ENCODE measurements at places on chromosomes 7 and 10.
A peak's percentile ranks its signal among the peaks of the same experiment; 100 is the strongest.

GRCh38 chr7:134813663-134814396, 34.4 kb downstream of the CALD1 start:
- H3K36me3 ChIP-seq: no peaks in the 10 kb centered on the region
- no peak for DNase-seq
- peak overlapping the region; percentile 70 for H3K27ac ChIP-seq

- H3K36me3 ChIP-seq: no peaks in the 10 kb centered on the region
- no peak overlapping the region for H3K4me3 ChIP-seq
- no peaks in the 10 kb centered on the region for H3K4me1 ChIP-seq
- no peak for DNase-seq
- no peaks in the 10 kb centered on the region for H3K27me3 ChIP-seq
Observed at GRCh38 chr7:116292381-116292780, 82.0 kb downstream of the TES start.

DNA sequence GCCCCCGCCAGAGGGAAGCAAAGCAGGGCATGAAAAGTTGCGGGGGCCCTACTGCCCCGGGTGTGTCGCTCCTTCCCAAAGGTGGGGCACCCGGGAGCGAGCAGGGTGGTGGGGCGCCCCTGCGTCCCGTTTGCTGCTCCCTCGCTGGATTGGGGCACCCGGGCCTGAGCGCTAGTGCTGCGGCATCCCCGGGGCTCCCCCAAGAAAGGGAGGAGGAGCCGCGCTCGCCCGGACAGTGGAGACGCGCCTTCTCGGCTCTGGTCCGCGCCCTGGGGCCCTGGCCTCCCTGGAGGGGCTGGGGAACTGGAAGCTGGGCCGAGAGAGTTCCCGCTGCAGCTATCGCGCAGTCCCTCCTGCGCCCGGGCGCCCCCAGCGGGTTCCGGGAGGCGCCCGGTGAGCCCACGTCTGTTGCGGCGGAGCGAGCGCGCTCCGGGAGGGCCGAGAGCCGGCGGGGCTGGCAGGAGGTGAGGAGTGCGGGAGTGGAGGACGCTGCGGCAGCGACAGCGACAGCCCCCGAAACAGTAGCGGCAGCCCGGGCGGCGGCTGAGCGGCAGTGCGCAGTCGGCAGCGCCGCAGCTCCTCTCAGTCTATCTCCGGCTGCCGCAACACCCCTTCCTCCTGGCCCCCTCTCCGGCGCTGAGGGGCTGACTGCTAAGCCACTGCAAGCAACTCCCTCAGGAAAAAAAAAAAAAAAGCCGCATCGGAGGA, 504 bp upstream of the BMPER start:
- peak overlapping the region; percentile 29 for H3K27ac ChIP-seq
- no peaks in the 10 kb centered on the region for H3K27me3 ChIP-seq
- no peak for DNase-seq
- no peaks in the 10 kb centered on the region for H3K36me3 ChIP-seq
- H3K4me3 ChIP-seq: peak overlapping the region; percentile 58

GRCh38 chr10:96172666-96173065, 42.6 kb downstream of the ZNF518A start:
- H3K36me3 ChIP-seq: no peaks in the 10 kb centered on the region
- H3K4me1 ChIP-seq: no peaks in the 10 kb centered on the region
- H3K27me3 ChIP-seq: no peaks in the 10 kb centered on the region
- H3K4me3 ChIP-seq: no peak overlapping the region
- no peak overlapping the region for H3K27ac ChIP-seq
- DNase-seq: no peak

- H3K27ac ChIP-seq: no peak overlapping the region
- H3K27me3 ChIP-seq: no peaks in the 10 kb centered on the region
- H3K36me3 ChIP-seq: peaks cover 7% of the 10 kb centered on the region
- no peaks in the 10 kb centered on the region for H3K4me1 ChIP-seq
Observed at GRCh38 chr7:151035026-151035717, 6.9 kb downstream of the ABCB8 start.

- H3K27me3 ChIP-seq: no peaks in the 10 kb centered on the region
- H3K27ac ChIP-seq: no peak overlapping the region
- H3K4me3 ChIP-seq: no peak overlapping the region
- no peak for DNase-seq
Observed at GRCh38 chr10:110052916-110053315, 45.1 kb downstream of the ADD3 start.

DNA sequence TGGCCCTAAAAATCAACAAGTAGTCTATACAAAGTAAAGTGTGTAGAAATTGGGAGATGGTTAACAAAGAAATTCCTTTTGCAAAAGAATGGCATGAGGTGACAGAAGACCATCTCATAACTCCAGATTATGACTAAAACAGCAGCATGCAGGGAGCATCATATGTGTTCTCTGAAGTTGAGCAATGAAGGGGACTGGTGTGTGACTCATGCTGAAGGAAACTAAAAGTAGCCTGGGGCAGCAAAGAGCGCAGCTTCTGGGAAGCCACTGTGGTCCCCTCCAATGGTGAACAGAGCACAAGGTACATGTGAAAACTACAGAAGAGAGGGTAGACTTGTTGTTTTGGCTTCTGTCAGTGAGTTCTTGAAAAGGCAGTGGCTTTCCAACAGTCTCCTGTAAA, 133.4 kb downstream of the MACC1 start:
- no peaks in the 10 kb centered on the region for H3K36me3 ChIP-seq
- H3K4me1 ChIP-seq: no peaks in the 10 kb centered on the region
- DNase-seq: peak; percentile 37
- H3K27me3 ChIP-seq: no peaks in the 10 kb centered on the region
- H3K27ac ChIP-seq: peak overlapping the region; percentile 26
- H3K4me3 ChIP-seq: no peak overlapping the region

- DNase-seq: no peak
- H3K27ac ChIP-seq: no peak overlapping the region
- H3K27me3 ChIP-seq: no peaks in the 10 kb centered on the region
- H3K36me3 ChIP-seq: no peaks in the 10 kb centered on the region
Observed at GRCh38 chr7:33781167-33781566, 124.2 kb upstream of the BMPER start.

DNA sequence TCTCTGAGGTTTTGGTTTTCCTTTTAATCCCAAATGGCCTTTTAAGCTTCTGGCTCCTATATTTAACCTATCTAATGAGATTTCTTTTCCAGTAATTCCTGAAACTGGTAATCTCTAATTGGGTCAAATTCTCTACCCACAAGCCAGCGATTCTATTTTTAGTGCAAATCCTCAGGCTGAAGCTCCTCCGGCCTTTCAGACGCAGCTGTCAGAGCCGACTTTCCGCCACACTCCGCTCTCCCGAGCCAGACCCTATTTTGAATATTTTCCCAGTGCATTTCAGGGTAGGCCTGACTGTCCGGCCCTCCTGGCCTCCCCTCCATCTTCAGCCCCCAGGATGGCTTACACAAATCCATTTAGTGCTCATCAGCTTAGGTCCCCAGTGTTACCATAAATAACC, 9.7 kb upstream of the ADCY1 start:
- no peaks in the 10 kb centered on the region for H3K36me3 ChIP-seq
- DNase-seq: no peak
- no peak overlapping the region for H3K4me3 ChIP-seq
- H3K4me1 ChIP-seq: no peaks in the 10 kb centered on the region
- no peaks in the 10 kb centered on the region for H3K27me3 ChIP-seq

GRCh38 chr7:99109108-99110051, 34.5 kb downstream of the SMURF1 start:
- no peaks in the 10 kb centered on the region for H3K4me1 ChIP-seq
- DNase-seq: no peak
- H3K4me3 ChIP-seq: no peak overlapping the region

DNA sequence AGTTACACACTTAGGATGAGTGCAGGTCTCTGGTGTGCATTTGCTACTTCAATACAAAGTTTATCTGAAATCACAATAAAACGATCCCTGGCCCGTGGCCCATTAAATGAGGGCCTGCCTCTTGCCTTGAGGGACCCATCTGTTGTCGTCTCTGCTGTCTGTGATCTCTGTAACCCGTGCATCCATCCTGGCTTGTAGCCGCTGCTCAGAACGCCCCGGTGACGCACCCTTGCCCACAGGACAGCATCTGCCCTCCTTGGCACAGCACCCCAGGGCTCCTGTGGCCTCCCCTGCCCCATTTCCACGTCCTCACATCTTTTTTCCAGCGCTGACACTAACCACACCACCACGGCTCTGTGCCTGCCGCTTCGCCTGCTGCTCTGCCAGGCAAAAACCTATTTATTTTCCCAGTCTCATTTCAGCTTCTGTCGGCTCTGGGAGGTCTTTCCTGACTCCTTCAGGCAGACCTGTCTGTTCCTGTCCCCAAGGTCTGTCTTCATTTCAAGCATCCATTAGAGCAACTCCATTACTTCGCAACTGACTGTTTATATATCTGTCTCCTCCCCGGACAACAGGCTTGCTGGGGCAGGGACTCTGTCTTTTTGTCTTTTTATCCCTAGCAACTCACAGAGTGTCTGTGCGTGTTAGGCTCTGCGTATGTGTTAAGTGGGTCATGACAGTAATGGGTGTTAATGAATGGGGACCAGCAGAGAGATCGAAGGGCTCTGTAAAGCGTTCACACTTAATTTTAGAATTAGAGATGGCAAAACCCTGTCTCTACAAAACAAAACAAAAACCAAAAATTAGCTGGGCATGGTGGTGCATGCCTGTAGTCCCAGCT, 16.4 kb downstream of the CARD11 start:
- H3K27ac ChIP-seq: no peak overlapping the region
- no peak overlapping the region for H3K4me3 ChIP-seq
- no peaks in the 10 kb centered on the region for H3K4me1 ChIP-seq
- no peaks in the 10 kb centered on the region for H3K36me3 ChIP-seq
- H3K27me3 ChIP-seq: no peaks in the 10 kb centered on the region

- no peak overlapping the region for H3K4me3 ChIP-seq
- H3K27ac ChIP-seq: no peak overlapping the region
Observed at GRCh38 chr7:9026121-9026520, 592.7 kb downstream of the NXPH1 start.

- H3K4me3 ChIP-seq: no peak overlapping the region
- H3K27me3 ChIP-seq: no peaks in the 10 kb centered on the region
- H3K4me1 ChIP-seq: no peaks in the 10 kb centered on the region
- no peaks in the 10 kb centered on the region for H3K36me3 ChIP-seq
- DNase-seq: no peak
Observed at GRCh38 chr10:121281576-121281975, 316.7 kb downstream of the FGFR2 start.

- H3K27me3 ChIP-seq: no peaks in the 10 kb centered on the region
- no peak overlapping the region for H3K27ac ChIP-seq
- no peak overlapping the region for H3K4me3 ChIP-seq
- H3K36me3 ChIP-seq: no peaks in the 10 kb centered on the region
- DNase-seq: no peak
Observed at GRCh38 chr10:24115403-24115802, 93.5 kb upstream of the KIAA1217 start.

DNA sequence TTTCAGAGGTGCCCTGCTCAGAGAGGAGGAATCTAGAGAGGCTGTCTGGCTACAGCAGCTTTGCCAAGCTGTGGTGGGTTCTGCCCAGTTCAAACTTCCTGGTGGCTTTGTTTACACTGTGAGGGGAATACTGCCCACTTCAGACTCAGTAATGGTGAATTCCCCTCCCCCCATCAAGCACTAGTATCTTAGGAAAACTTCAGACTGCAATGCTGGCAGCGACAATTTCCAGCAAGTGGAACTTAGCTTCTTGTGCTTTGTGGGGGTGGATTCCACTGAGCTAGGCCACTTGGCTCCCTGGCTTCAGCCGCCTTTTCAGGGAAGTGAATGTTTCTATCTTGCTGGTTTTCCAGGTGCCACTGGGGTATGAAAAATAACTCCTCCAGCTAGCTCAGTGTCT, 42.8 kb downstream of the CYP2C8 start:
- H3K36me3 ChIP-seq: no peaks in the 10 kb centered on the region
- no peaks in the 10 kb centered on the region for H3K4me1 ChIP-seq
- no peak overlapping the region for H3K27ac ChIP-seq
- H3K4me3 ChIP-seq: no peak overlapping the region

GRCh38 chr7:151016942-151017341, 7.4 kb downstream of the ATG9B start:
- H3K27me3 ChIP-seq: peaks cover 9% of the 10 kb centered on the region
- H3K4me3 ChIP-seq: no peak overlapping the region
- peaks cover 10% of the 10 kb centered on the region for H3K4me1 ChIP-seq
- no peak overlapping the region for H3K27ac ChIP-seq

DNA sequence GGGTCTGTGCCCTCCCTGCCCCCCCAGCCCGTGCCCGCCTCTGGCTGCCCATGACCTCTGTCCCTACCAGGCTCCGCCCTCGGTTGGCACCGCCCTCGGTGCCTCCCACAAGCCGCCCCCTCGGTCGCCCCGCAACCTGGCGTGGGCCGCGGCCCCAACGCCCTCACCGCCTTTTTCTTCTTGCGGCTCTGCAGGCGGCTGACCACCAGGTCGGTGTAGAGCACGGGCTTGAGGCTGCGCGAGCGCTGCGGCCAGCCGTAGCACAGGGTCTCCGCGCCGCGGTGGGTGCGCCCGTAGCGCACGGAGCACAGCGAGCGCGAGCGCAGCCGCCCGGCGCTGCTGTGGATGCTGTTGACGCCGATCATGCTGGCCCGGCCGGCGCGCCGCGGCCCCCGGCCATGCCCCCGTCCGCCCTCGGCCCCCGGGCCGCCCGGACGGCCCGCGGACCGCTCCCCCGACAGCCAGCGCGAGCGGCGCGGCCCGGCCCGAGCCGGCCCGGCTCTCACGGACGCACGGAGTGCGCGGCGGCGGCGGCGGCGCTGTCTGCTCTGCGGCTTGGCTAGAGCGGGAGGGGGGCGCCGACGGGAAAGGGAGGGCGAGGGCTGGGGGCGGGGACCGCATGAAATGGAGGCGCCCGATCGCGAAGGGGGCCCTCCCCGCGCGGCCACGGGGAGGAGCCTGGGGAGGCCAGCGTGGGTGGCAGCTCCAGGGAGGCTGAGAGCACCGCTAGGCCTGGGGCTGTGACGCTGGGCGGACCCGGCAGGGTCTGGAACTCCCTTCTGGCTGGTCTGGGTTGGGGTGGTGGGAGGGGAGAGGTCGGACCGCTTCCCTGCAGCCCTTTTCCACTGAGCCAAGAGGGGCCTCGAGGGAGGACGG, 9.6 kb downstream of the PSD start:
- peak overlapping the region; percentile 65 for H3K4me3 ChIP-seq
- no peaks in the 10 kb centered on the region for H3K4me1 ChIP-seq
- no peak for DNase-seq
- H3K27me3 ChIP-seq: peaks cover 57% of the 10 kb centered on the region
- H3K36me3 ChIP-seq: no peaks in the 10 kb centered on the region
- H3K27ac ChIP-seq: no peak overlapping the region

Data from breast epithelium (tissue), 4 donors.